ENCODE measurements at places on chromosomes 11 and 22.

- DNase-seq, result no peak
These were observed 772 bp downstream of the SLC25A45 start for GRCh38 chr11:65381716-65382032.

DNA sequence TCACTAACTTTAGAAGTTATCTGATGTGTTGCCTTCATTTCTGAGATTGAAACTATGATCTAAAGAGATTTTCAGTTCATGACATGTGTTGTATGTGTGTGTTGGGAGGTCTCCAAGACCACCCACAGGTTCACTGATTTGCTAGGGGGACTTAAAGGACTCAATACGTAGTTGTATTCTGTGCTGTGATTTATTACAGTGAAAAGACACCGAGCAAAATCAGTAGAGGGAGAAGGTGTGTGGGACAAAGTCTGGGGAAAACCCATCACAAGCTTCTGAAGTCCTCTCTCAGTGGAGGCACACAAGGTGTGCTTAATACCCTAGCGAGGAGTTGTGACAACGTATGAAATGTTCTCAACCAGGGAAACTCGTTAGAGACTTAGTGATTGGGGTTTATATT is 35.6 kb downstream of the RNF169 start:
- no peak for DNase-seq

GRCh38 chr11:126949066-126949891 is 51.3 kb downstream of the KIRREL3 start:
- no peak for DNase-seq

DNA sequence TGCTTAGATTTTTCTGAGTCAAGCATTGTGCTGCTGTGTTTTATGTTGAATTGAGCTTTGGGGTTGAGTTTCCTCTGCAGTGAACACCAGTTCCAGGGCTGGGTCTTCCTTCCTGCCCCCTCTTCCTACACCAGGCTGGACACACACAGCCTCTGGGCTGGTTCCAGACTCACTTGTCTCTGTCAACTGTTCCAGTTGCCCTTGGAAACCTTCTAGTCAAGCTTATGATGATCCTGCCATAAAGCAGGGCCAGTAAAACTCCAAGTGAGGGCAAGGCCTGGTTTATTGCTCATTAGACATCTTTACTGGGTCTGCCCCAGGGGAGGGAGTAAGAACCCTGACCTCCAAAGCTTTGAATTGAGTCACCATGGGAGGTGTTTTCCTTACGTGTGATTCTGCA is 61.1 kb downstream of the KIAA1671 start:
- DNase-seq, result no peak

DNA sequence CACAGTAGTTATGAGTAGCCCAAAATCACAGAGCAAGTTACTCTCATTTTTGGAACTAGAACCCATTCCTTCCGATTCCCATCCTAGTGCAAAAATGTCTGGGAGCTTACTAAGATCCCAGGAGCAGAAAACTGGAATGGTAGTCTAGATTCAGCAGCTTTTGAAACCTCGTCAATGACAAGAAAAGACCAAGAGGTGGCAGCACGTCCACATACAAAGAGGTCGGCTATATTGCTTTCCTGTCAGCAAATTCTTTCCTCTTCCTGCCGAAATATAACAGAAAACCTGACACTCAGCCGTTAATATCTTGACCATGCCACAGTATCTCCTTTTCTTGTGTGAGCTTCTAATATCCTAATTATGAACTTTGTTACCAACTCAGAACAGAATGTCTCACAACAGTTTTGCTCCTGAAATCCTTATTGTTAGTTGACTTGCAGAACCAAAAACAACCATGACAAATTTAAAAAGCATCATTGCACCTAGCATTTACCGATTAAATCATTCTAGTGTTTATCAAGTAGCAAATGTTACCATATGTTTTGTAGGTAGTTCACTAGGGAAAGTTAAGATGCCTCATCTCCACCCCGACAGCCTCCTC is 92.8 kb upstream of the OR9G4 start:
- peak; percentile 7 for DNase-seq

DNA sequence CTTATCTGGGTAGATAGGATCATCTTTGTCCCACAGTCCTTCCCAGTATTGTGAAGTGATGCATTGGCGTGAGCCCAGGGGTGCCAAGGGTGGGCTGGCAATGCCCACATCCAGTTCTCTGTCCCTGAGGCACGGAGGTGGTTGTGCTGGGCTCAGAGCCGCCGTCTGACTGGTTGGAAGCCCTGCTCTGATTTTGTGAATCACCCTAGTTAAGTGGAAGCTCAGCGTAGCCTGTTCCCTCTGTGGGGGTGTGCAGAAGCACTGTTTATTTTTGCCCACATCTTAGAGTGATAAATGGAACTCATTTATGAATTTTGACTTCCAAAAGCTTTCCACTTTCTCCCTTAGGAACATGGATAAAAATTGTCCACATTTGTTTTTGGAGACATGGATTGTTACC is 13.6 kb downstream of the BCR start:
- no peak for DNase-seq

- DNase-seq, result no peak
These were observed 46.9 kb downstream of the BRD1 start for GRCh38 chr22:49780698-49781288.

- no peak for DNase-seq
These were observed 69.0 kb downstream of the GGTLC2 start for GRCh38 chr22:22713416-22713815.

GRCh38 chr22:38830026-38830844 is 13.6 kb downstream of the NPTXR start:
- DNase-seq, result no peak

DNA sequence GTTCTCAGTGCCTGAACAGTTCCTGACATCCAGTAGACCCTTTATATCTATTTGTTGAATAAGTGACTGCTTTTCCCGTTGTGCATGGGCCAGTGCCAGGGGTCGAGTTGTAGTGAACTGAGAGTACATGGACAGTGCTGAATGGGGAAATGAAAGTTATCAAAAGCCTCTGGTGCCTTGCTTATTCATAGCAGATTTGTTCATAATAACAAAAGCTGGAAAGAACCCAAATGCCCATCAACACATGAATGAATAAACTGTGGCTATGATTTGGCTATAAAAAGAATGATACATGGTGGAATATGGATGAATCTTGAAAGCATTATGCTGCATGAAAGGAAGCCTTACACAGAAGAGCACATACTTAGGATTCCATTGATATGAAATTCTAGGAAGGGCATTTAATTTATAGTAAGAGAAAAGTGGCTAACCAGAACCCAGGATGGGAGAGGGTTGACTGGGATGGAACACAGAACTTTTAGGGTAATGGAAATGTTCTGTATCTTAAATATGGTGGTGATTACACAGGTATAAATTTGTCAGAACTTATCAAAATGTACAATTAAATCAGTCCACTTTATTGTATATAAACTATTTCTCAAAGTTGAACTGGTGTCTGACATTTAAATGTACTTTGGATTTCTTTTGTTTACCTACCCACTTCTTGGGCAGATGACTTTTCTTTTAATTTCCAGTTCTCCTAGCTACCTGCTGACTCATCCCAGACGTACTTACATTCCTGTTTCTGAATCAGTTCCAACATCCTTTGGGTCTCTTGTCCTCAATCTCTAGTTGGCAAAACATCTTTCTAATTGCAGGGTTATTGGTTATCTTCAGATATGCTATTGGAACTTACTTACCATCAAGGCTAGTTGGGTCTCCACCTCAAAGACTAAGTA is 42.8 kb downstream of the PACS1 start:
- no peak for DNase-seq

GRCh38 chr22:36452250-36452977 is 29.0 kb downstream of the TXN2 start:
- DNase-seq, result no peak

- DNase-seq, result no peak
These were observed 49.7 kb upstream of the TTLL12 start for GRCh38 chr22:43236411-43237166.

GRCh38 chr11:129247135-129247534 is 55.0 kb upstream of the ARHGAP32 start:
- DNase-seq, result no peak

- DNase-seq, result no peak
These were observed 14.2 kb downstream of the CWC15 start for GRCh38 chr11:94959179-94959578.

DNA sequence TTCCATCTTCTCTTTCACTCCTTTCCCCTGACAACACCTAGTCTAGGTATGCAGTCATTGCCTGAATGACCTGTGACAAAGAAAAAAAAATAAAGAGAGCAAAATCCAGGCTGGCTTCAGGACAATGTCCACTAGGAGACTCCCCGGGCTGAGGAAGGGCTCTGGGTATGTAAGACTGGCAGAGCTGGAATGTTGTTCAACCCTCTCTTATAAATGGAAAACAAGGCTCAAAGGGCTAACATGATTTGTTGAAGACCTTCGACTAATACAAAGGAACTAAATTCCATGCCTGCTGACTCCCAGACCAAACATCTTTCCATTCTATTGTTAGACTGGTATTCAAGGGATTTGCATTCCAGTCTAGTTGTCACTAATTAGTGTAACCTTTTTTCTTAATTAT is 122.2 kb downstream of the ARL14EP start:
- DNase-seq, result no peak

DNA sequence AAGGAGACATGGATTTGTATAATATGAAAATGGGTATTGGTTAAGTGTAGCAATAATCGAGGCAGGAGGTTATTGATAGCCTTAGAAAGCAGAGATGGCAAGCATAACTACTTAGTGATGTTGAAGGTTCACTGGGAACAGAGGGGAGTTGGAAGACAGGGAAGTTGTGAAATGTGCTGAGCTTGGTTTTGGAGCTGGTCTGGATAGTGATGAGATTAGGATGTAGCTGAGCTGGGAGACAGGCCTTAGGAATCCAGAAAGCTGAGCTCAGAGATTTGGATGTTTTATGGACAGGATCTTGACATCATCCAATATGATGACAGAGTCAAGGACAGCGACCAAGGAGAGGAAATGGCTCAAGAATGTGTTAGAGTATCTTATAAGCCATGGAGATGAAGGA is 113.1 kb downstream of the ARHGAP42 start:
- DNase-seq, result no peak

DNA sequence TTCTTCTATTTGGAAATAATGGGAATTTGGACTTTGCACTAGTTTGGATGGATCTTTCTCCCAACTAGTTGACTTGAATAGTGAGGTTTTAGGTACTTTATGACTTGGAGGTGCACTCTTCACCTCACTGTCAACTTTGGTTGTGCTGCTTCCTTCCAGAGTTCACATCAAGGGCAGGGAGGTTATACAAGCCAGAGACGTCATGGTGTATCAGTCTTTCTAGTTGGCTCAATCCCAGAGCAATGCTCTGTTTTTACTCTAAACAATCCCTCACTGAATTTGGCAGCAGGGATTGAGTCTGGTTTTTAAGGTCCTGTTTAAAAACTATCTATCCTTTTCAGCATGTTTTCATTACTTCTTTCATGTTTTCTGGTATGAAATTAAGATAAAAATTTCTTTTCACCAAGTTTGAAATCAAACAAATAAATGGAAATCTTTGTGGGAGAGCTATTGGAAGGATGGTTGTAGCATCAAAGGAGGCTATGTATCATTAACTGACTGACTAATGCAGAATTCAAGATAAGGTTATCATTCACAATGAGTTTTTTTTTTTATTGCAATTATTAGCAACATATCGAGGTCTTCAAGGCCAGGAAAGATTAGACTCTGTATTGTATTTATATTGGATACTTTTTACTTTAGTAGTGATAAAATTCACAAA is 28.0 kb upstream of the ZBED5 start:
- no peak for DNase-seq

- DNase-seq, result no peak
These were observed 1.2 kb downstream of the TSPAN32 start for GRCh38 chr11:2302896-2303626.
